ENCODE measurements at places on chromosomes 3 and 15. TPM values are rescaled to one million over a fixed set of nuclear protein-coding genes. Genes with fewer than 3 reads are reported as not detected.

- peak overlapping the region; percentile 0 for H3K27ac ChIP-seq
- DNase-seq: no peak
- H3K36me3 ChIP-seq: no peaks in the 10 kb centered on the region
- no peaks in the 10 kb centered on the region for H3K4me1 ChIP-seq
Measured at GRCh38 chr3:193800138-193801043, 207.4 kb downstream of the OPA1 start.

The TMEM40 gene
- not detected for total RNA-seq

DNA sequence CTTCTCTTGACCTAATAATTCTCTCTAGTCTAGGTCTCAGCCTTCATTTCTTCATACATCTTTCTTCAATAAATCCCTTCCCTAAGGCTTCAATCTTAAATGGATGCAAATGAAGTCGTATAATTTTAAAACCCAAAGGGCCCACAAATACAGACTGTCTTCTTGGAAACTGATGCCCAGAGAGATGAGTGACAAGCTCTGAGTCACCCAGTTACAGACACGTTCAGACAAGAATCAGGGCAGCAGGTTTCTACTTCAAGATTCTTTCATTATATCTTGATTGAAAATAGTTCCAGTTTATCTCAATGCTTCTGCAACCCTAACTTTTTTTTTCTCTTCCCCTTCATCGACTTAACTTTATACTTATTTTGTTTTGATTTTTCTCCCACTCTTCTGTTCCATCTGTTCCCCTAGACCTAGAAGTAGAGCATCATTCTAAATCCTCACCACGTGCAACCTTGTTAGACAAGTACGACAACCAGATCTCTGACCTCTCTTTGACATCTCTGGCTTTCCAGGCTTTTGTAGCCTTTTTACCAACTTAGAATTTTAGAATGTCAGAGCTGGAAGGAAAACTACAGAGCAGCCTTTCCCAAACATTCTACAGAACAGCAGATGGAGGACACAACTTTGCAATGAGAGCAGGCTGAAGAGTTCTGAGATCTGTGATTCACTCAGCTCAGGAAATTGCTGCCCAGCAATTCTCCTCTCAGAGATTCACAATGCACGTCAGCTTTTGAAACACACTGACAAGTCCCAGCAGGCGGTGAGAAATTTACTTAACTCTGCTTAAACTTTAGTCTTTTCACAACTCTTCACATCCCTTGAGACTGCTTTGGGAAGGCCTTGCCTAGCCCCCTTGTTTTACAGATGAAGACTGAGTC is 25.3 kb downstream of the NCEH1 start:
- no peak overlapping the region for H3K4me3 ChIP-seq
- H3K27ac ChIP-seq: no peak overlapping the region
- no peaks in the 10 kb centered on the region for H3K27me3 ChIP-seq
- H3K36me3 ChIP-seq: no peaks in the 10 kb centered on the region
- no peaks in the 10 kb centered on the region for H3K4me1 ChIP-seq

GRCh38 chr3:117192888-117193287 is 483.3 kb downstream of the TUSC7 start:
- no peaks in the 10 kb centered on the region for H3K27me3 ChIP-seq
- H3K4me1 ChIP-seq: no peaks in the 10 kb centered on the region
- H3K4me3 ChIP-seq: no peak overlapping the region
- H3K27ac ChIP-seq: no peak overlapping the region
- no peak for DNase-seq

The ANKRD34C gene
- total RNA-seq: not detected

GRCh38 chr3:118949113-118949760 is 85.4 kb downstream of the IGSF11 start:
- H3K27ac ChIP-seq: no peak overlapping the region
- peak; percentile 14 for DNase-seq
- no peaks in the 10 kb centered on the region for H3K36me3 ChIP-seq
- no peaks in the 10 kb centered on the region for H3K27me3 ChIP-seq
- H3K4me3 ChIP-seq: peak overlapping the region; percentile 1
- peaks cover 29% of the 10 kb centered on the region for H3K4me1 ChIP-seq
